ENCODE measurements at places on chromosomes 7 and 10. TPM values are rescaled to one million over a fixed set of nuclear protein-coding genes. Genes with fewer than 3 reads are reported as not detected.

DNA sequence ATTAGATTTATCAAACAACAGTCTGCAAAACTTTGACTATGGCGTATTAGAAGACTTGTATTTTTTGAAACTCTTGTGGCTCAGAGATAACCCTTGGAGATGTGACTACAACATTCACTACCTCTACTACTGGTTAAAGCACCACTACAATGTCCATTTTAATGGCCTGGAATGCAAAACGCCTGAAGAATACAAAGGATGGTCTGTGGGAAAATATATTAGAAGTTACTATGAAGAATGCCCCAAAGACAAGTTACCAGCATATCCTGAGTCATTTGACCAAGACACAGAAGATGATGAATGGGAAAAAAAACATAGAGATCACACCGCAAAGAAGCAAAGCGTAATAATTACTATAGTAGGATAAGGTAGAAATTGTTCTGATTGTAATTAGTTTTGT lies 31.4 kb downstream of the LRRC17 start:
- DNase-seq: no peak

GRCh38 chr7:133389727-133390126 lies 136.8 kb downstream of the EXOC4 start:
- no peak for DNase-seq

- DNase-seq: no peak
These were observed 268.3 kb upstream of the IGFBP3 start for GRCh38 chr7:46189255-46189790.

GRCh38 chr7:116041615-116042014 lies 11.1 kb upstream of the TFEC start:
- no peak for DNase-seq

Gene PDE6C
- not detected for total RNA-seq

- DNase-seq: no peak
These were observed 161.5 kb downstream of the CREB5 start for GRCh38 chr7:28573651-28574301.

Gene POT1
- 71.5 TPM for total RNA-seq

Gene TRIM73
- 1.4 TPM for total RNA-seq

Gene MYL10
- total RNA-seq: not detected

DNA sequence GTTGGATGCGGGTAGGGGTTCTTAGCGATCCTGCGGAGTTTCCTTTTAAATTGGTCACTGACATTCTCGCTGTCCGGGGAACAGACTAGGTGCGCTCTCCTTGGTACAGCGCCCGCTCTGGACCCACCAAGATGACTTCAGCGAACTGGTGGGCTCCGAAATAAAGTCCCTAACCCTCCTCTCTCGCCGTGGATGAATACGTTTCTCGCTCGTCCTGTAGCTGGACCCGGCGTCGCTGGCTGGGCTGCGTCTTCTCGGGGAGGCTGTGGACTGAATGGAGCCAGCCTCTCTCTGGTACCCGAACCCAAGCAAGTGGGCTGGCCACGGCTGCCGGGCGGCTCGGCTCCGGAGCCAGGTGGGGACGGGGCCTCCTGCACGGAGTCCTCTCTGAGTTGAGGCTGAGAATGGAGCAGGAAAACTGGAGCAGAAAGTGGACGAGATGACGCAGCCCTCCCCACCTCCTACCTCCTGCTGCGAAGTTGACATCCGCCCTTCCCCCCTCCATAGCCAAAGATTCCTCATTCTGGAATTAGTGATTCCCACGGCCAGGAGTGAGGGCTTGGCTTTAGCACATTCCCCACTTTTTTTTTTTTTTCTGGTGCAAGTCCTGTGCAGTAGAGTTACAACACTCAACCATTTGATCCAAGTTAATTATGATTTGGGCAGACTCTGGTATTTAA lies 1.5 kb downstream of the UNC5B start:
- DNase-seq: no peak

GRCh38 chr7:151179946-151180345 lies 7.1 kb downstream of the ASB10 start:
- no peak for DNase-seq
